ENCODE measurements at places on chromosomes 3 and 15.
A peak's percentile ranks its signal among the peaks of the same experiment; 100 is the strongest.

- no peak for DNase-seq
Observed at GRCh38 chr15:39588531-39589192, 7.8 kb downstream of the THBS1 start.

DNA sequence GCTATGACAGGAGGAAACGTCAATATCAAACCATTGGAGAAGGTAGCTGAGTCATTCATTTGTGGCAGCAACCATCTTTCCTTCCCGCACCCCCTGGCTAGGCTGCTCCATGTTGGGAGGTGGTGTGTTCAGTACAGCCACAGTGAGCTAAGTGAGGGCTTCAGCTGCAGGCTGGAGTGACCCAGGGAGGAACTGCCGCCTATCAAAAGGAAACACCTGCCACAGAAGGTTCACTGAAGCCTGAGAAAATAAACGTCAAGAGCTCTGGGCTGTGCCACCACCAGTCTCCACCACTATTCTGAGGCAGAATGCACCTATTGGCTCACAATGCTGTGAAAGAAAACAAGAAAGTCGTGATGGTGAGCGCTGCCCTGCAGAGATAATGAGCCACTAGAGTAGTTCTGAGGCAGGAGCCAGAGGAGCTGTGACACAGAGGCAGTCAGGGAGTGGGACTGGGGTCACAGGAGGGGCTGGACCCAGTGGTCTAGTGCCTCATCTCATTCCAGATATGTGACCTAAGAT lies 34.8 kb upstream of the CD47 start:
- peak; percentile 98 for DNase-seq

DNA sequence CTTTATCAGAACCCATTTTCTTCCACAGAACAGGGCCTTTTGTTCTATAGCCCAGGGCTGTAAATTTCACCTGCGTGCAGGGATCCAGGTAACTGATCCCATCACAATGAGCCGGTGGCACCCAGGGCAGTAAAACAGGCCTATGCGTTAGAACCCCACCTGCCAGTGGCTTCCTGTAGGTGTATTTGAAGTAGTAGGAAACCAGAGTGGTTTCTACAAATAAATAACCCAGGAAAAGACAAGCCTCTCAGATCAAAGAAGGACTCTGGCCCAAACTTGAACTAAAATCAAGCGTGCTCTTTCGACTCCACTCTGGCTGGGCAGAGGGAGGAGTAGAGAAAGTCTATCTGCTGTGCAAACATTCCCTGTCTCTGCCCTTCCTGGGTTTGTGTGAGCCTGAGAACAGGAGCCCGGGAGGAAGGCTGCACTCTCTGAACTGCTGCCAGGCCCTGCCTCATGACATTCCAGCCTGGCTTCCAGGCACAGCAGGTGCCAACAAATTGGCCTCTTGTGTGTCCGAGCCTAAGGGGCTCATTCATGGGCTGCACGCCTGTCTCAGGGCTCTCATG lies 77.7 kb downstream of the CEMIP start:
- DNase-seq = no peak

DNA sequence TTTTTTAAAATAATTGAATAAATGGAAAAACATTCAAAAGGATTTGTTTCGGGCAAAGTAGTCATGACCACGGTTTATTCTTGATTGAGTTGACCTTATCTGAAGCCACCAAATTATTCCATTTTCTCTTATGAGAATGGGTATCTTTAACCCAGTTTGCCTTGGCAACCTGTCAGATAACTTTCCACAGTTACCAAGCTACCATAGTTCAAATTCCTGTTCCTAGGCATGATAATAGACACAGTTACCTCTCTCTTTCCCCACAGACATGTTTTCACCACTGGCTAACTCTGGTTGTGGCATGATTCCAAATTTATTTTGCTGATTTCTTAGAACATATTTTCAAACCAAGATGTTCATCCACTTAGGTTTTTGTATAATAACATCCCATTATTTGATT lies 84.9 kb downstream of the NECTIN3 start:
- no peak for DNase-seq

DNA sequence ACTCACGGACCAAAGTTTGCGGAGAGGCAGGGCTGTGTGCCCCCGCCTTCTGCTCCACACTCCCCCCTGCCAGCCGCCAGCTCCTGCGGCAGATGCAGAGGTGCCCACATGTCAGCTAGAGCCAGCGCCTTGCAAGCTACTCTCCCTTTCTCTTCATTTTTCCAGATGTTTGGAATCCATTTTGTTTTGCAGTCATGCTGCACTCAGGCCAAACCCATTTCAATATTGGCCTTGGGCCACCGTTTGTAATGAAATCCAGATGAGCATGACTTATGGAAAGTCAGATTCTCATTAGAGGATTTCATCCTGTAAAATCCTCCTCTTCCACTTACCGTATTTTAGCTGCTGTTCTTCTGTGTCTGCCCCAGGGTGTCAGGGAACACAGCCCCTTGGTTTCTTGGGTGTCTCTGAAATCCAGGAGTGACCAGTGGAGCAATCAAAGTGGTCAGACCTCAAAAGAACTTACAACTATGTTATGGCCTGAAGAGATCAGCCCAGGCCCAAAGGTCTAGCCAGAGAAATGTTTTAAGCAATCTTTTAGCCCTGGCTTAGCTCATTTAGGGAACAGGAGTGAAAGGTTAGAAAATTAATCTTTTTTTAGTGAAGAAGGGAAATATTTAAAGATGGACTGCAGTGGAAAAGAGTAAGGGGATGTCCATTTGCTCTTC lies 65.8 kb downstream of the AAGAB start:
- DNase-seq = no peak

GRCh38 chr3:29339016-29339833 lies 58.4 kb downstream of the RBMS3 start:
- DNase-seq = no peak

- no peak for DNase-seq
Observed at GRCh38 chr3:184379358-184380184, at the start of gene CHRD. TSS of gene CHRD (plus strand) at chr3:184380054. CDS start at chr3:184380319, 265 bp downstream.

DNA sequence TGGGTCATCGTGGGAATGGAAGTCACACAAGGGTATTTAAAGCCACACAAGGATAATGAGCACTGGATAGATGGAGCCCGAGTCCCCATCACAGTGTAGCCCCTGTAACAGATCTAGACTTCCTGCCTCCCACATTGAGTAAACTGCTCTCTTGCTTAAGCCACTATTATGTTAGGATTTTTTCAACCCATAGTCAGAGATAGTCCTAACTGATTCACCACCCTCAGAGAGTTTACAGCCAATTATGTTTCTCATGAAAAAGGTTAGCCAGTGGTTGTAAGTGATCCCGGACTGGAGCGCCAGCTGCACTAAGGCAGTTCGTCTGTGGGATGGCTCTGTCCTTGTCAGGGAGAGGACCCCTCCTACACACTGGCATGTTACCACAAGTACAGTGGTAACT lies 77.0 kb downstream of the KLF13 start:
- no peak for DNase-seq

DNA sequence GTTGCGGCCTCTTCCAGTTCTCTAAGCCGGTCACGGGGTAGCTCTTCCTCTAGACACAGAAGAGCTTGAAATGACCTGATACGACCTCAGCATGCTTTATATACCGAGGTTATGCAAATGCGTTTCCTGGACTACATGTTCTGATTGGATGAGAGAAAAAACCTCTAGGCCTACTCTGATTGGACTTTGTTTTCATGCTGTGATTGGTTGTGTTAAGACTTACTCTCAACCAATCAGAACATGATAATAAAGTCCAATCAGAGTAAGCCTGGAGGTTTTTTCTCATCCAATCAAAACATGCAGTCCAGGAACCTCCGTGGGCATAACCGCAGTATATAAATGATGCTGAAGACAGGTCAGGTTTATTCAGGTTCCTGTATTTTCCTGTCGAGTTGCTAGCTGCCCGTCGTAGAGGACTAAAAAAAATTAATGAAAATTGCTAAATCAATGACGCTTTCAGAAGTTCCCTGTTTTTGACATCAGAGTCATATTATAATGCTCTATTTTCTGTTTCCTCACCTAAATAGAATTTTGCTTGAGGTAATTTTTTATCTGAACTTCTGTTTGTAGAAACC lies 177.4 kb downstream of the POTEB3 start:
- DNase-seq = peak; percentile 39

- no peak for DNase-seq
Observed at GRCh38 chr15:94476686-94477085, 245.3 kb downstream of the MCTP2 start.

DNA sequence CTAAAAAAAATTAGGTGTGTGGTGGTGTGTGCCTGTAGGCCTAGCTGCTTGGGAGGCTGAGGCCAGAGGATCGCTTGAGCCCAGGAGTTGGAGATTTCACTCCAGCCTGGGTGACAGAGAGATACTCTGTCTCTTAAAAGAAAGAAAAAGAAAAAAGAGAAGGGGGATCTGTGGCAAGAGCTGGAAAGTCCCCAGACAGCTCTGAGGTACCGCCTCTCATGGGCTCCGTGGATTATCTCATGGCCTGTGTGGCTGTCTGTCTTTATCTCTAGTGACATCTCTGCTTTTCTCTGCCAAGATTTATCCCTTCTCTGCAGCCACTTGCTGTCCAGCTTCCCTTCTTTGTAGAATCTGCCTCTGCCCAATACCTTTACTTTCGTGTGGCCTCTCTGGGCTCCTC lies 5.7 kb downstream of the EXOSC7 start:
- DNase-seq = no peak

- no peak for DNase-seq
Observed at GRCh38 chr3:159560214-159560979, 428.2 kb upstream of the IL12A start.

GRCh38 chr3:171125010-171125409 lies 98.5 kb upstream of the SLC2A2 start:
- no peak for DNase-seq

GRCh38 chr3:15007681-15008141 lies 57.4 kb downstream of the MRPS25 start:
- no peak for DNase-seq

DNA sequence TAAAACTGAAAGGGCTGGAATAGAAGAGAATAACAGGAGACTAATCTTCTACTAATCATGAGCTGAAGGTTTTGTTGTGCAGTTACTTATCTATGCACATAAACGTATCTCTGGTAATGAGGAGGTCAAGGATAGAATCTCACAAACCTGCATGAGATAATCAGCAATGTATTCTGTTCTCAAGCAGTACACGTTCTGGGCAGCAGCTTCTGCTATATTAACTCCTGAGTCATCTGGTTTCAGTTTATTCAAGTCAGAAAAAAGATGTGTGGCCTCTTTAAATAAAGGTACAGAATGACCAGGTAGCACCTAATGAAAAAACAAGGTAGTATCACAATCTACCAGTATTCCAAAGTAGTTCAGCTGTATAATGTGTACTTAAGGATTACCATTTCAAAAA lies 34.9 kb downstream of the CDV3 start:
- DNase-seq = no peak

GRCh38 chr3:160218136-160218535 lies 7.1 kb upstream of the C3orf80 start:
- no peak for DNase-seq

GRCh38 chr15:63089260-63090043 lies 32.2 kb upstream of the LACTB start:
- no peak for DNase-seq

DNA sequence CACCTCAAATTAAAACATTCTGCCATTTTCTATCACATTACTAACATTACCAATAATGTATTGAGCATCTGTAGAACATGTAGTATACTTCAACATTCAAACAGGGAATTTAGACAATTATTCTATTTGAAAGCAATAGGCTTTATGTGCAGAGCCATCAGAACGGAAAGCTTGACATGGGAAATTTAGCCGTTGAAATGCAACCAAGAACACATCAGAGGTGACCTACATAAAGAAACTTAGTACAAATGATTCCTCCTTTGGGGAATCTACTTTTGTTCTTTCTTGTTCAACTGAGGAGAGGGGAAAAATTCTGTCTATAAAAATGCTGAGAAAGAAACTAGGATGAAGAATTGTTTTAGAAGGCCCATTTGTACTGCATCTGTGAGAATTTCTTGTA lies 38.6 kb upstream of the RBMS3 start:
- no peak for DNase-seq

GRCh38 chr3:50422153-50422552 lies 62.8 kb upstream of the TMEM115 start:
- no peak for DNase-seq

DNA sequence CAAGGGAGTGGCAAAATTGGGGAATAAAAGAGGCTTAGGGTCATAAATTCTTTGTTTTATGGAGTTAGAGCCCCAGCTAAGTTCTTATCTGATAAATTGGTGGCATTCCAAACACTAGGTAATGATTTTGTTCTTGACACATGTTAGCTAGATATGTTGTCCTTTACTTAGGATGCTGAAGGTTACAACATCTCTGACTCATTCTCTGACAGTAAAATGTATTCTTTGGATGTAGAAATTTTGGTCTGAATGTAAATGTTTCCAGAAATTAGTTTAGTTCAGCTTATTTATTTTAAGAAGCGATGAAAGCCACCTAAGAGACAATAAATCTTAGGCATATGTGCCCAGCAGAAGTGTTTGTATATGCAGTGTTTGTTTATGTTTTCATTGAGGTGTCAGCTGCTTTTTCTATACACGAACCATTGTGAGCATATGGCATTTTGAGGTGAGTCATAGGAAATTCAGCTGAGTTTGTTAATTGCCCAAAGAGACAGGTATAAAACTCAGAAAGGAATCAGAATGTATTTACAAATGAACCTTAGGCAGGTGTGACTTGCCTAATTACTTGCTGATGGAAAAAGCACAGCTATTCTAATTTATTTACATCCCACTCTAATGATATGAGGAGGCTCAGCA lies 247.7 kb downstream of the AGBL1 start:
- DNase-seq = no peak

DNA sequence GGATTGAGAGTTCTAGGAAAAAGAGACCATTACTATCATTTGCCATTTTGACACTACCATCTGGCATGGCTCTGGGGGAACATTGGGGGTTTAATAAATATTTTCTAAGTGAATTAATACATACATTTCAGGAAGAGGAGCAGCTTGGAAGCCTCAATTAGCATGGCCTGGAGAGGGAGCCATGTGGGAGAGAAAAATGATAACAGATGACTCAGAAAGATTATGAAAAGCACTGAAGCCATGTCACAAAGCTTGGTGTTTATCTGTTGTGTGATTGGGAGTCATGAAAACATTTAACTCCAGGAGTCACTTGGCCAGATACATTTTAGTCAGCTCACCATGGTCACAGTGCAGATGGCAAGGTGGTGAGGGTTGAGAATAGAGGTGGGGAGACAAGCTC lies 121.0 kb downstream of the SSR3 start:
- DNase-seq = no peak
